CD4-positive, CD25-positive, alpha-beta regulatory T cell (primary cell): ENCODE measurements at places on chromosomes 5 and 9. TPM values are rescaled to one million over a fixed set of nuclear protein-coding genes. Genes with fewer than 3 reads are reported as not detected.

DNA sequence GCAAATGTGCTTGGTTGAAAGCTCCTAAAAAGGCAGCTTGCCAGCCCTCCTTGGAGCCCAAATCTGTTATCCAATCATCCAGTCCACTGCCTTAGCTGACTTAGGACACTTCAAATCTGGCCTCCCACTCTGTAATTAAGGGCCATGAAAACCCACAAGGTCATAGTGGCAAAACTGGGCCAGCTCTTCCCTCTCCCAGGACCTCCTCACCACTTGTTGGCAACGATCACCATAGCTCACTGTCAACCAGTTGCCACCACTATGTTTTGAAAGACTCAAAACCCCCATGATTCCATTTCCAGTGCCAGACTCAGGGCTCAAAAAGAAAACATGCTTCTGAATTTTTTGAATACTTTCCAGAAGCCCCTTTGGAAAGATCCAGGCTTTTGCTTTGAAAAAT is 107.5 kb downstream of the NREP start:
- no peaks in the 10 kb centered on the region for H3K36me3 ChIP-seq
- H3K27ac ChIP-seq, result no peak overlapping the region
- no peak overlapping the region for H3K4me3 ChIP-seq
- no peaks in the 10 kb centered on the region for H3K27me3 ChIP-seq

- no peak overlapping the region for H3K27ac ChIP-seq
- H3K36me3 ChIP-seq, result no peaks in the 10 kb centered on the region
- no peak overlapping the region for H3K4me3 ChIP-seq
- DNase-seq, result no peak
- no peaks in the 10 kb centered on the region for H3K27me3 ChIP-seq
Measured at GRCh38 chr5:39717176-39717897, 292.6 kb upstream of the DAB2 start.

- no peaks in the 10 kb centered on the region for H3K36me3 ChIP-seq
- no peaks in the 10 kb centered on the region for H3K27me3 ChIP-seq
- H3K4me1 ChIP-seq, result no peaks in the 10 kb centered on the region
Measured at GRCh38 chr5:106020894-106021293, 1649.8 kb downstream of the EFNA5 start.

DNA sequence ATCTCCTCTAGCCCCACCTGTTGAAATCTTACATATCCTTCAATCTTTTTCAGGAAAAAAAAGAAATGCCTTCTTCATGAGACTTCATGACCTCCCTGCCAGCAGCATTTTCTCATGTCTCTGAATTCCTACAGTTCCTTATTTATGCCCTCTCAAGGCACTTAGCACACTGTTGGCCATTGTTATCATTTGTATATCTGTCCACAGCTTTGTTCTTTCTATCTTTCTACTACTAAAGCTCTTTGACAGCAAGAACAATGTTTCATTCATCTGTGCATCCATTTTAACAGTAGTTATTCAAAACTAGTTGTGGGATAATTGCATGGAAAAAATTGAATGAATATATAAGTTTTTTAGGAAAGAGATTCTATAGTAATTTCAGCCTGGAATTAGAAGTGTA is 20.9 kb upstream of the GZMA start:
- DNase-seq, result no peak
- H3K4me1 ChIP-seq, result no peaks in the 10 kb centered on the region
- no peak overlapping the region for H3K4me3 ChIP-seq
- no peak overlapping the region for H3K27ac ChIP-seq
- H3K36me3 ChIP-seq, result no peaks in the 10 kb centered on the region

GRCh38 chr5:179264783-179265513 is 80.3 kb downstream of the ADAMTS2 start:
- H3K4me1 ChIP-seq, result no peaks in the 10 kb centered on the region
- no peak overlapping the region for H3K27ac ChIP-seq
- no peaks in the 10 kb centered on the region for H3K27me3 ChIP-seq
- no peaks in the 10 kb centered on the region for H3K36me3 ChIP-seq
- no peak for DNase-seq
- no peak overlapping the region for H3K4me3 ChIP-seq

GRCh38 chr5:123117989-123118388 is 28.9 kb downstream of the PRDM6 start:
- H3K36me3 ChIP-seq, result no peaks in the 10 kb centered on the region
- H3K4me3 ChIP-seq, result no peak overlapping the region
- H3K27me3 ChIP-seq, result peaks cover 9% of the 10 kb centered on the region
- DNase-seq, result no peak
- no peaks in the 10 kb centered on the region for H3K4me1 ChIP-seq

- no peaks in the 10 kb centered on the region for H3K36me3 ChIP-seq
- H3K4me1 ChIP-seq, result no peaks in the 10 kb centered on the region
- no peak overlapping the region for H3K27ac ChIP-seq
- no peak for DNase-seq
- no peak overlapping the region for H3K4me3 ChIP-seq
Measured at GRCh38 chr5:151673421-151673820, 13.3 kb downstream of the SPARC start.

GRCh38 chr9:75985515-75985914 is 95.0 kb downstream of the PCSK5 start:
- H3K36me3 ChIP-seq, result no peaks in the 10 kb centered on the region
- H3K27ac ChIP-seq, result no peak overlapping the region
- no peak overlapping the region for H3K4me3 ChIP-seq
- H3K4me1 ChIP-seq, result no peaks in the 10 kb centered on the region

- H3K27me3 ChIP-seq, result peaks cover 2% of the 10 kb centered on the region
- peak; percentile 79 for DNase-seq
- H3K27ac ChIP-seq, result no peak overlapping the region
- H3K36me3 ChIP-seq, result no peaks in the 10 kb centered on the region
- peaks cover 8% of the 10 kb centered on the region for H3K4me1 ChIP-seq
Measured at GRCh38 chr9:22105005-22105722, 96.1 kb upstream of the CDKN2B start.

- H3K27me3 ChIP-seq, result no peaks in the 10 kb centered on the region
- no peaks in the 10 kb centered on the region for H3K4me1 ChIP-seq
- H3K4me3 ChIP-seq, result no peak overlapping the region
- H3K27ac ChIP-seq, result no peak overlapping the region
Measured at GRCh38 chr5:72368271-72368670, 48.1 kb downstream of the PTCD2 start.

DNA sequence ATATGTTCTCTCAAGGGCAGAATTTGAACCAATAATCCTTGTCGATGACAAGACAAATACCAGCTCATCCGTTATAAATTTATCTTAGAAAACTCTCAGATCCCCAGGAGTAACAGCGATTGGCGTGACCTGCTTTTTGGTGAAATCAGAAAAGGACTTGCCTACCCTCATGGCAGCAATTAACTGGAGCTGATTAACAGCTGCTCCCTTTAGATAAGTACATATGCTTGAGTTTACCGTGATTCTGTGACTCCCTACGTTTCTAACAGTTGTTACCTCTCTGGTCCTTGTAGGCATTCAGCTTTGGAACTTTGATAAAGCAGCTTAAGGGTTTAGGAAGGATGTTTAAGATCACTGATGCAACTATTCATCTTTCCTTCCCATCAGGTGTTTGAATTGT is 2.6 kb downstream of the INVS start:
- no peak for DNase-seq
- H3K4me3 ChIP-seq, result no peak overlapping the region

DNA sequence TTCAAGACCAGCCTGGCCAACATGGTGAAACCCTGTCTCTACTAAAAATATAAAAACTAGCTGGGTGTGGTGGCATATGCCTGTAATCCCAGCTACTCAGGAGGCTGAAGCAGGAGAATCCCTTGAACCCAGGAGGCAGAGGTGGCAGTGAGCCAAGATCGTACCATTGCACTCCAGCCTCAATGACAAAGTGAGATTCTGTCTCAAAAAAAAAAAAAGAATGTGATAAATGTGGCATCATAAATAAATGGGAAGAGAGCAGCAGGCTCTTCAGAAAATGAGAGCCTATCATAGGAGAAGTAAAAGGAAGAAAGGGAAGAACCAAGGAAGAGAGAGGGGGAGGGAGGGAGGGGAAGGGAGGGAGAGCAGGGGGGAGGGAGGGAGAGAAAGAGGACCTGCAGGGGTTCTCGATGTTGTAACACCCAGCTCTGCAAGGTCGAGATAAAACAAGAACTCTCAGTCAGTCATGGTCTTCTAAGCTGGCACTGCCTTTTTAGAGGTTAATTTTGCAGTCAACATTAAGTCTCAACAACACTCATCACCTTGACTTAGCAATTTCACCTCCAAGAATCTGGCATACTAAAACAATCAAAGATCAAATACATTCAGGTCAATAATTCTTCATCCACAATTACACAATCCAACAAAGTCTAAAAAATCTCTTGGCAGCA is 68.7 kb upstream of the SIMC1 start:
- H3K27me3 ChIP-seq, result peaks cover 9% of the 10 kb centered on the region
- H3K27ac ChIP-seq, result no peak overlapping the region
- DNase-seq, result no peak
- H3K4me1 ChIP-seq, result no peaks in the 10 kb centered on the region
- H3K36me3 ChIP-seq, result no peaks in the 10 kb centered on the region
- no peak overlapping the region for H3K4me3 ChIP-seq

DNA sequence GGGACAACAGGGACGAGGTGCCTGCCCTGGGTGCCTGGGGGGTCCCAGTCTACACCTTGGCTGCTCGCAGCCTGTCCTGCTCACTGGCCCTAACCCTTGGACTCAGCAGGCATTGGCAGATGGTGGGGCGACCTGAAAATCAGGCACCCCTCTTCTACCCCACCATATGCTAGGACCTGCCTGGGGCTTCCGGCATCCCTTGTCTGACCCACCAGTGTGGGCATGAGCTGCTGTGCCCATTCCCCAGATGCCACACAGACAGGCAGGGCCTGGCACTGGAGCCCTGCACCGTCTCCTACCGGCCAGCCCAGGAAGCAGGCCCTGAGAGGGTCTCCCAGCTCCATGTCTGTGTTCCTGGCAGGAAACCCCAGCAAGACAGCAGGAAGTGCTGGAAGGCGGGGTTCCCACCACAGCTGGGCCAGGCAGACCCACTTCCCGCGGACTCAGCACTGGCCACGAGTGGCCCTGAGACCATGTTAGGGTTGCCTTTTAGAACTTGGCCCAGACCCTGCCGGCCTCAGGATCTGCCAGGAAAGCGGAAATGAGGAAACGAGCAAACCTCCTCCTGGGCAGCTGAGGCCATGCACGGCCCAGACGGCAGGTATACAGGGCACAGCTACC is 3.1 kb downstream of the NINJ1 start:
- no peaks in the 10 kb centered on the region for H3K36me3 ChIP-seq
- no peak overlapping the region for H3K4me3 ChIP-seq
- H3K27me3 ChIP-seq, result no peaks in the 10 kb centered on the region
- H3K4me1 ChIP-seq, result peaks cover 80% of the 10 kb centered on the region

- no peaks in the 10 kb centered on the region for H3K4me1 ChIP-seq
- no peak overlapping the region for H3K27ac ChIP-seq
- H3K36me3 ChIP-seq, result no peaks in the 10 kb centered on the region
- no peak for DNase-seq
- no peaks in the 10 kb centered on the region for H3K27me3 ChIP-seq
Measured at GRCh38 chr5:155106221-155106620, 92.7 kb downstream of the KIF4B start.

DNA sequence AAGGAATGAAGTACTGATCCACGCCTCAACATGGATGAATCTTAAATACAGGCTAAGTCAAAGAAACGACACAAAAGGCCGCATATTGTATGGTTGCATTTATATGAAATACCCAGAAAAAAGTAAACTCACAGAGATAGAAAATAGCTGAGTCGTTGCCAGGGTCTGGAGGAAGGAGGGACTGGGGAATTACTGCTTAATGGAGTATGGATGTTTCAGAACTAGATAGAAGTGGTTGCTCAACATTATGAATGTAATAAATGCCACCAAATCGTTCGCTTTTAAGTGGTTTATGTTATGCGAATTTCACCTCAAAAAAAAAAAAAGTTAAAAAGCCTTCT is 784 bp upstream of the MSANTD3 start:
- no peak for DNase-seq
- no peak overlapping the region for H3K27ac ChIP-seq
- no peaks in the 10 kb centered on the region for H3K36me3 ChIP-seq
- no peaks in the 10 kb centered on the region for H3K27me3 ChIP-seq
- peaks cover 17% of the 10 kb centered on the region for H3K4me1 ChIP-seq

DNA sequence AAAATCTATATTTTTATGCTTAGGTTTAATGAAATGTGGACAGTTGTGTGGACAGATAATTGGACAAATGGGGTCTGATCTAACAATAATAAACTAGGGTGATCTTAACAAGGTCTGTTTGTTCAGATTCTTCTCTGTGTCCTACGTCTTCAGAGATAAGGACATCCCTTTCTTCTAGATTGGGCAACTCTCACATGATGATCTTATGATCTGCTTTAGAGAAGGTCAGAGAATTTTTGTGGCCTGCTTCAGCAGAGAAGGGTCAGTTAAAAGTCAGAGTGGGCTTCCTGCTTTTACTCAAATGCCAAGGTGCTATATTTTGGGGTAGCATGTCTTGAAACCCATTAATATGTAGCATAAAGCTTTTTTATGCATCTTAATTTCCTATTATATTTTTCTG is 63.8 kb upstream of the RGMB start:
- H3K4me3 ChIP-seq, result no peak overlapping the region
- DNase-seq, result no peak
- H3K4me1 ChIP-seq, result no peaks in the 10 kb centered on the region
- no peaks in the 10 kb centered on the region for H3K36me3 ChIP-seq

DNA sequence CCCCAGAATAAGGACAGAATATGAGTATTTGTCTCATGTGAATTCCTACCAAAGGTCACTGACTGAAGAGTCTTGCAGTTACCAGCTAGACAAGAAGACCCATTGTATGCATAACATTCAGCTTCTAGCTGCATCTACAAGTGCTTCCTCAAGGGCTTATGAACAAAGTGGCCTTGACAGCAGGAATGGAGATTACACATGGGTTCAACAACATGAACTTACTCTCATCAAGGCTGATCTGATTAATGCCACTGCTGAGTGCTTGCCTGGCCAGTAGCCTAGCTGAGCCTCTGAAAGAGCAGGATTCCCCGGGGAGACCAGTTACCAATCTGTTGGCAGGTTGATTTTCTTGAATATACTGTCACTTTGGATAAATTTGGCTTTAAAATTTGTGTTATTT is 76.7 kb upstream of the CHD1 start:
- no peaks in the 10 kb centered on the region for H3K4me1 ChIP-seq
- no peak for DNase-seq
- H3K4me3 ChIP-seq, result no peak overlapping the region
- H3K27me3 ChIP-seq, result no peaks in the 10 kb centered on the region

PCDHB11 gene
- total RNA-seq, result not detected

MXD3 gene
- 8.7 TPM for total RNA-seq

CTNND2 gene
- total RNA-seq, result not detected

IRX2 gene
- total RNA-seq, result not detected

LCN10 gene
- 0.30 TPM for total RNA-seq

NRG2 gene
- total RNA-seq, result not detected

TAF11L11 gene
- not detected for total RNA-seq

LCN12 gene
- 1.4 TPM for total RNA-seq

ADAMTSL1 gene
- total RNA-seq, result not detected

GABRB2 gene
- total RNA-seq, result not detected

NTRK2 gene
- total RNA-seq, result 0.12 TPM

PLAC8L1 gene
- 0.67 TPM for total RNA-seq

DRD1 gene
- not detected for total RNA-seq
